Smooth muscle cell of the pulmonary artery (primary cell): ENCODE measurements at places on chromosomes 2 and 18. TPM values are rescaled to one million over a fixed set of nuclear protein-coding genes. Genes with fewer than 3 reads are reported as not detected.

Gene AFF3
- total RNA-seq = 3.4 and 7.5 TPM in 2 replicates

Gene CNGA3
- total RNA-seq = not detected in 2 replicates

Gene SERPINB10
- not detected in 2 replicates for total RNA-seq

Gene AMER3
- not detected in 2 replicates for total RNA-seq

Gene DUSP19
- 4.3 and 7.6 TPM in 2 replicates for total RNA-seq

Gene SERPINB2
- 0.50 and 14.4 TPM in 2 replicates for total RNA-seq

Gene HNRNPLL
- total RNA-seq = 34.0 and 40.3 TPM in 2 replicates

Gene CCDC141
- 0.53 and 0.78 TPM in 2 replicates for total RNA-seq

Gene DES
- 1.1 and 3.0 TPM in 2 replicates for total RNA-seq

Gene DLX2
- 0.33 and 3.9 TPM in 2 replicates for total RNA-seq

Gene RTP5
- total RNA-seq = not detected in 2 replicates

Gene KLHL30
- total RNA-seq = 5.2 and 11.7 TPM in 2 replicates

Gene LAMA1
- 5.4 and 92.5 TPM in 2 replicates for total RNA-seq

Gene CIB4
- total RNA-seq = not detected in 2 replicates

Gene PLA2R1
- 23.3 and 33.7 TPM in 2 replicates for total RNA-seq

Gene CYP26B1
- 1.1 and 4.9 TPM in 2 replicates for total RNA-seq

Gene NFATC1
- total RNA-seq = 3.5 and 3.8 TPM in 2 replicates

Gene SLC8A1
- 60.0 and 116 TPM in 2 replicates for total RNA-seq

Gene RGPD8
- total RNA-seq = 23.0 and 25.0 TPM in 2 replicates

Gene ASIC4
- 0.39 and 0.46 TPM in 2 replicates for total RNA-seq

Gene OR6B2
- not detected in 2 replicates for total RNA-seq

Gene C2orf81
- 1.2 and 3.5 TPM in 2 replicates for total RNA-seq

Gene TPO
- not detected in 2 replicates for total RNA-seq

Gene NIFK
- total RNA-seq = 21.9 and 29.8 TPM in 2 replicates

Gene AUP1
- total RNA-seq = 68.9 and 96.9 TPM in 2 replicates

Gene YWHAQ
- 271 and 274 TPM in 2 replicates for total RNA-seq

Gene SULT1C4
- 0.13 and 0.17 TPM in 2 replicates for total RNA-seq

Gene EPHA4
- total RNA-seq = 3.6 and 27.3 TPM in 2 replicates

Gene HRH4
- total RNA-seq = 0.07 and 0.17 TPM in 2 replicates

Gene CTLA4
- not detected in 2 replicates for total RNA-seq

Gene OTOF
- 0.03 TPM in 1 of 2 replicates, not detected in the other for total RNA-seq

Gene LGALSL
- 4.5 and 7.4 TPM in 2 replicates for total RNA-seq

Gene OSBPL6
- total RNA-seq = 2.0 and 4.6 TPM in 2 replicates

Gene ABCG8
- total RNA-seq = not detected in 2 replicates

Gene CREG2
- total RNA-seq = 0.65 and 2.4 TPM in 2 replicates

Gene B4GALT6
- 3.1 and 18.5 TPM in 2 replicates for total RNA-seq

Gene MDH1B
- 0.33 and 0.72 TPM in 2 replicates for total RNA-seq

Gene ACTG2
- total RNA-seq = 32.7 and 43.4 TPM in 2 replicates

Gene TMEM182
- total RNA-seq = 3.6 and 3.7 TPM in 2 replicates

Gene OTOS
- not detected in 2 replicates for total RNA-seq

Gene CNRIP1
- total RNA-seq = 20.5 and 21.6 TPM in 2 replicates

Gene TUBA4B
- total RNA-seq = not detected in 2 replicates

Gene SCG2
- 5.1 and 37.2 TPM in 2 replicates for total RNA-seq

Gene FAM110C
- total RNA-seq = 0.07 and 1.1 TPM in 2 replicates

Gene ALPI
- total RNA-seq = not detected in 2 replicates

Gene CYS1
- total RNA-seq = 1.6 and 2.6 TPM in 2 replicates

Gene NPAS2
- total RNA-seq = 11.7 and 27.7 TPM in 2 replicates

Gene SULT6B1
- not detected in 2 replicates for total RNA-seq

Gene SMARCAL1
- 18.0 and 22.2 TPM in 2 replicates for total RNA-seq
